ENCODE measurements at places on chromosomes 11 and 22. TPM values are rescaled to one million over a fixed set of nuclear protein-coding genes. Genes with fewer than 3 reads are reported as not detected.

Gene OR5P2
- total RNA-seq, result not detected

Gene NEFH
- total RNA-seq, result 0.10 TPM

Gene TMEM191B
- 1.9 TPM for total RNA-seq

Gene NLRP6
- total RNA-seq, result not detected

Gene CARD18
- not detected for total RNA-seq

Gene MYRF
- 23.1 TPM for total RNA-seq

Gene CAPN1
- total RNA-seq, result 115 TPM

Gene OR8D1
- total RNA-seq, result not detected
